ENCODE measurements at places on chromosomes 12 and 14.

- no peak for DNase-seq
Measured at GRCh38 chr12:96064271-96064670, 28.9 kb upstream of the LTA4H start.

- DNase-seq = peak; percentile 14
Measured at GRCh38 chr14:65159281-65160062, 57.2 kb upstream of the MAX start.

- DNase-seq = no peak
Measured at GRCh38 chr14:34041220-34041619, 90.3 kb upstream of the EGLN3 start.

DNA sequence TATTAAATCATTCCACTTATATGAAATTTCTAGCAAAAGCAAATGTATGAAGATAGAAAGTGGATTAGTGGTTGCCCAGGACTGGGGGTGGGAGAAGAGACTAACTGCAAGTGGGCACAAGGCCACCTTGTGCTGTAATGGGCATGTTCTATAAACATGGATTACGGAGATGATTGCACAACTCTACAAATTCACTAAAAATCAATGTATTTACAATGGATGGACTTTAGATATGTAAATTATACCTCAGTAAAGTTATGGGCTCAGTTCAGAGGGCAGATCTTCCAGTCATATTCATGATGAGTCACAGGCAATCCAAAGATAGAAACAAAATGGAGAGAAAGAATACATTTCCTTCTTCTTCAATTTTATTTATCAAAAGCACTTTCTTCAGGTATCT lies 173.9 kb downstream of the NDUFA12 start:
- DNase-seq = no peak

DNA sequence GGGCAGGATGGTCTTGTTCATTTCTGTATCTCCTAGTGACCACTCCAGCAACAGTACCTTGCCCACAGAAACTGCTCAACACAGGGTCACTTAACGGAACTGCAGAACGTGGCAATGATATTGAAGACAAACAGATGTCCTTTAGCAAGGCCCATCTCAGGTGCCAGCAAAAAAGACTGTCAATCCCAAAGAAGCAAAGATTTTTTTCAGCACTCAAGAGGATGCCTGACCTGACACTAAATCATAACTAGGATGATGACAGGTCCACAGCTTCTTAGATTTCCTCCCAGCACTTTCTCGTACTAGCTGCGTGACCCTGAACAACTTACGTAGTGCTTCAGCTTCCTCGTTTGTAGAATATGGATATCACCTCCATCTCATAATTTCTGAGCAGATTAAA lies 39.4 kb downstream of the ATP2B1 start:
- no peak for DNase-seq

DNA sequence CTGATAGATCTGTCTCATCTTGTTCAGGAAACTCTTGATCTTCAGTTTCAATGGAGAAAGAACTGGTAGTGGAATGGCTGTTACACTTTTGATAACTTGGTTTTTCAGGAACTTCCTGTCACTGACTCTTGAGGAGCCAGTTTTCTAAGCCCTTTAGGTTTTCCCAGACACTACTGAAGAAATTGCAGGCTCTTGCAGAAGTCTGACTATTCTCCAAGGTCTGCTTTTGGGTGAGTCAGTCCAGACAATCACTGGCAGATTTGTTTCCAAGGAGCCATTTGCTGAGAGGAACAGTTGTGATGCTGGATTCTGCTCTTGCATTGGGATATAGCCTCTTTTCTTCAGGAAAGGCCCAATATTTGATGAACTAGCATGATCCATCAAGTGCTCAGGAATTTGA lies 468.0 kb downstream of the FUT8 start:
- DNase-seq = no peak

DNA sequence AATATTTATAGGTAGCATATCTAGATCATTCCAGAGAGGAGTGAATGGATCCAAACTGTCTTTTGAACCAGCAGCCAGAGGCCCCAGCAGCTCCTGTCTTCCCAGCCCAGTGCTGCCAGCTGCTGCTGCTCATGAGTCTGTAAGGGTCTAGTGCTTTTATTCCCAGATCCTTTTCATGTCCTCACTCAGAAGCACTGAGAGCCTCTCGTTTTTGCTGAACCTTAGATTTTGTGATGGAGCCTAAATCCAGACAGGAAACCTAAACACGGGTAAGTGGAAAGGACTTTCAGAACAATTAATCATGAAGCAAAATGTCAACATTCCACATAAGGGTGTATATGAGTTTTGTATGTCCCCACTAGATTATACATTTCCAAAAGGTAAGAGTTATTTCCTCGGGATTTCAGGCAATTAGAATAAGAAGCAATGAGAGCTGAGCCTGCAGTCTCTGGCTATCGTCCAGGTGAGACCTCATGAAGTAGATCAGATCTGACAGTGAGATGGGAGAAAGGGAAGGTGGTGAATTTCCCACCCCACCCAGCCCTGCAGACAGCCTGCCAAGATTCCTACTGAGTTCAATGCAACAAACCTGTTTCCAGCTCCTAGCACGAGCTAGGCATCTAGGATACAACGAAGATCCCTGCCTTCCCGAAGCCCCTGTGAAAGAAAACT lies 84.4 kb downstream of the NINJ2 start:
- no peak for DNase-seq

Data from naive B cell (primary cell).